Stimulated activated CD4-positive, alpha-beta T cell treated with anti-CD3 and anti-CD28 coated beads, Interleukin-15, amount 100 ng/mL, for 48 hours (primary cell): ENCODE measurements at places on chromosomes 7 and 10.

DNA sequence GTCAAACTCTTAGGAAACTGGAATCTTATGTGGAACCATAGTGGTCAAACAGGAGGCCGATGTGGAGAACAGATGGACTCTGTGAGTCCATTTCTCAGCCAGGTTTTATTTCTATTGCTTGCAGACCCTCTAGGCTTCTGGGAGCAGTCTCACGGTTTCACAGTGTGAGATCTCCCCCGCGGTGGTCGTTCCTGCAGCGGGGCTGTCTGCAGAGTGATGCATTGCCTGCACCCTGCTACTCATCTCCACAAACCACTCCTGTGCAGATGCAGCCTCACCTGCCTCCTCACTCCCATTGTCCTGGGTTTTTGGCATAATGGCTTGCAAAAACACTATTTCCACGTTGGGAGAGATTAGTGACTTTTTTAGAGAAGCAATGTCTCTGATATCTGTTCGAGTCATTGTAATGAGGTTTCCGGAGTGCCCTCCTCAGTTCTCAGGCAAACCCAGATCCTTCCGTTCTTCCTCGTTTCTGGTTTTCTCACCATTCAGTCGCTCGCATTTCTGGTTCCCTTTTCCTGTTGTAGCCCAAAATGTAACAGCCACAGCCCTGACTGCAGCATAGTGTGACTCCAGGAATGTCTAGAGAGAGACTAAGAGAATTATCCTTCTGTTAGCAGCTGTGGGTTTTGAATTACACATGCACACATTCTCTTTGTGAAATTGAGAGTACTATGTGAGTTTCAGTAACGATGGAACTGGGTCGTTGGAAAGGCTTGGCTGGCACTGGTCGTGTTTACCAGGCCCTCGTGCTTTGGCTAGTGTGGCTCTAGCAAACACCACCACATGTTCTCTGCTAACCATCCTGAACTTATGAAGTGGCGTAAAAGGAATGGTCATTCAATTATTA, 30.2 kb downstream of the ACADSB start:
- DNase-seq, result no peak

GRCh38 chr10:91520661-91521060, 110.5 kb downstream of the HECTD2 start:
- DNase-seq, result no peak

GRCh38 chr10:94193466-94193924, 169.2 kb downstream of the NOC3L start:
- DNase-seq, result no peak

DNA sequence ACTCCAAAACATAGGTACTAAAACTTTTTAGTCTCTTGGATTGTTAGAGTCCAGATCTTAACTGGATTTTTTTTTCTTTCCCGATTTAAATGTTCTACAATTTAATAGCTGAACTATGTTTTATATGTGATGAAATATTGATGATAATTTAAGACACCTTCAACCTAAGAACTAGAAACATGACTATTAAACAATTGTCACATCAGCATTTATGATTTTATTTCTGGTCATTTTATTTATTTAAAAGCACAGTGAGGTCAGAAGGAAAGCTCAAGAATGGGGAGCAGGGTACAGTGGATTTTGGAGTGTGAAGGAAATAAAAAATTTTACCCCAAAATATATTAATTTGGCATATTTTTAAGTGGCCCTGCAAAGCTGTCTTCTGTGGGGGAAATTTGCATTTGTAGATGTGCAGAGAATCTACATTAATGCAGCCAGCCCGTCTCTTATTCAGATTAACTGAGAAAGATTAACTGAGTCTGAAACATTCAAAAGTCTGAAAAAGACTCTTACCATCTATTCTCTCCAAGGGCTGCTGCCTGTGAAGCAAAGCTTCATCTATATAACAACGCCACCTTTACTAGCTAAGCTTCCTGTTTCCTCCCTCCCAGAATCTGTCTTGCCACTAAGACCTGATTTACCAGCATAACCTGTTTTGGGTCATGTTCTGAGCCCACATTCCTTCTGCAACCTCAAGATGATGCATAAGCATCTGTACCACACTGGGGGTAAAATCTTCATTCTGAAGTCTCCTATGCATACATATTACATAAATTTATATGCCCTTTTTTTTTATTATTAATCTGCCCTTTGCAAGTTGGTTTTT, 86.4 kb downstream of the TMEM106B start:
- DNase-seq, result no peak

GRCh38 chr10:124671486-124672075, 72.6 kb downstream of the FAM53B start:
- DNase-seq, result no peak

DNA sequence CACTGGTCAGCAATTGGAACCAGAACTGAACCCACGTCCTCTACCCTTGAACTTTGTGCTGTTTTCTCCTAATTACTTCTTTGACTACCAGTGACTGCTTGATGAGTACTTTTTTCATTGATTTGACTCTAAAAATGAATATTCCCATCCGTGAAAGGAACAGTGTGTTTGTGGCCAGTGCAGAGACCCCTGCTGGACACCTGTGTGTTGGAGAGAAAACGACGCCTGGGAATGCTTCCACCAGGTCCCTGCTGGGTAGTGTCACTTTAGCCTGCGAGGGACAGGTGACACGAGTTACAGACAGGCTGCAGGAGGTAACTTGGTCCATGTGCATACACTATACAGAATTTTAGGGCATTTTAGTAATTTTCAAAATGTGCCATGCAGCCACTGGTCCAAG, 6.8 kb upstream of the GJD4 start:
- no peak for DNase-seq

GRCh38 chr7:104604706-104605105, 276.3 kb downstream of the LHFPL3 start:
- DNase-seq, result no peak

- DNase-seq, result no peak
Measured at GRCh38 chr10:5860066-5860465, 29.6 kb downstream of the ANKRD16 start.

- DNase-seq, result no peak
Measured at GRCh38 chr7:1123715-1124114, 35.8 kb downstream of the GPER1 start.

DNA sequence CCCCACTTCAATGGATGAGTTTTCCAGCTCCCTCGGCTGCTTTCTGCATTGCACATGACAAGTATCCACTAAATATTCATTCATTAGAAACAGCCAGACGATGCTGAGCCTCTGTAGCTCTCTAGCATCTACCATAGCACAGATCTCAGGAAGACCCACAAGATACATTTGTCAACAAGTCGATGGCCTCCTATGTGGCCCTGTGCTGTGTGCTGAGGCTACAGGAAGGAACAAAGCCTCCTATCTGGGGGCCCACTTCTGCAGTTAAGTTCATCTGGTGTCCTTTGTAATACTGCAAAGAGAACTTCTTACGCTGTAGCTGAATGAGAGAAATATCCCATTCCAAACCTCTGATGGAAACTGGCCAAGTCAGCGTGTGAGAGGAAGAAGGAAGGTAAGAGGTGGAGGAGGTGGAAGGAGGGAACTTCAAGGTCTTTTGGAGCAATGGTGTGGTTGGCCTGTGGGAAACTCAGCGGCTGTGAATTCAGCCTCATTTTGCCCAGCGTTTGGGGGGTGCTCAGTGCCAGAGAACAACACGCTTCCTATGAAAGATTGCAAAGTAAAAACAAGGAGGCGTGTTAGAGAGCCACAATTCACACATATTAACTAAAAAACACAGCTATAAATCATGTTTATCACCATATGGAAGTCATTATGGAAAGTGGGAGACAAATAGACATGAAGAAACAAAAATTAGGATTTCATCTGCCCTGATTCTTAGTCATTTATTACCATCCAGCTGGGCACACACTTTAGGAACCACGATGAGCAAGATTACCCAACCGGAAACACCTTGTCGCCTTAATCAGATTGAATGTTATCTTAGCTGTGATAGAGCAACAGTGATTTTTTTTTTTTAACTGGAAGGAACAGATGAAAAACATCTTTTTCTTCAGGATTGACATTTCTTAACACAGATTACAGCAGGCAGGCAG, 62.2 kb upstream of the USP6NL start:
- no peak for DNase-seq

GRCh38 chr7:13072014-13072413, 384.6 kb downstream of the ARL4A start:
- DNase-seq, result no peak

GRCh38 chr10:132961787-132962622, 19.6 kb upstream of the CFAP46 start:
- peak; percentile 76 for DNase-seq

- no peak for DNase-seq
Measured at GRCh38 chr7:46256870-46257661, 336.0 kb upstream of the IGFBP3 start.

DNA sequence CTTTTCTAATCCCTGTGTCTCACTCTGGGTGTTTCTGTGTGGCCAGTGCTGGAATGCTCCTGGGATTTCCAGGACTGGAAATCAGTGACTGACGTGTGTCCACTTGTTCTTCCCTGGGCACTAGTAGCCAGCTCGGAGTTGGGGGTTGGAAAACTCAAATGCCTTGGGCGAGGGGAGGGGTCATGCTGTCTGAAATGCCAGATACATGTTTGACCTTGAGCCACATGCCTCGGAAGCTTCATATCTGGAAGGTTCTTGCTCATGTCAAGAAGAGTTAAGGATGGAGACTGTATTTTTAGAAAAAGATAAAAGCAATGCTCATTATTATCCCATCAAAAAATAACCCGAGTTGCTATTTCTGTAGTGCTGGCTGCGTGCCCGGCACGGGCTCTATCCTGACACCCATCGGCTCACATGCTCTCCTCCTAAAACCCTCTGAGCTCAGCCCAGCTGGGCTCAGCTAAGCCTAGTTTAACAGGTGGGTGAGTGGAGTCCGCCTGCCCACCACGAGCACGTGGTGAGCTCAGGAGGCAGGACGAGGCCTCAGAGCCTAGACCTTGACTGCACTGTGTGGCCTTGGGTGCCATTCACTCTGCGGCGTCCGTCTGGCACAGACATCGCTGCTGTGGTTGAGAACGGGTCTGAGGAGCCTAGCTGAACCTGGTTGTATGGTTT, 6.4 kb downstream of the DPYSL4 start:
- DNase-seq, result no peak

DNA sequence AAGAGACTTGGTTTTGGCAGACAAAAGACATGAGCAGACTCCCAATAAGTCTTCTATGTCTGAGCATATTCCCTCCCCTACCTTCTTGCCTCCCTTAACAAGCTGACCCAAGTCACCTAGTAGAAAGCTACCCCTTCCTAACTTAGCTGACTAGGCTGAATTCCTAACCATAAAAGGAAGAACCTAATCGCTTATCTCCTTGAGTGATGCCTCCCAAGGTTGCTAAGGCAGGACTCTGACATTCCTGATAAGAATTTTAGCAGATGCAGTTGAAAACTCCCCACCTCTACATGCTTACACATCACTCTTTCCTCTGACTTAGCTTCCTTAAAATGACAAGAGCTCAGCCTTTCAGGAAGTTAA, 704.7 kb upstream of the MBL2 start:
- no peak for DNase-seq

DNA sequence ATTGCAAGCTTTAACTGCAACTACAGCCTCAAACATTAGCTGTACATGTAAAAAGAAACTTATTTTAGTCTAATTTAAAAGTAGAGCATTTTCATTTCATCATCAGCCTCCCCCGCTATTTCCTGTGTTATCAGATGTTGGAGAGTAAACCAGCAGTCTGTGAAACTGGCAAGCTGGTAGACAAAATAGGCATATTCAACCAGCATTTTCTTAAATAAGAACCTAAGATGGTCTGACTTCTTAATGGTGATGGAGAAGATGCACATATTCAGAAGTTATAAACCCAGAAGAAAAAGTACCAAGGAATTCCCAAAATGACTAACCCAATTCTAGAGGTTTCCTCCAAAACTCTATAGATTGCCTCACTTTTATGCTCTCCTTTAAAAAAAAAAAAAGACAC, 24.9 kb downstream of the PIK3AP1 start:
- no peak for DNase-seq

DNA sequence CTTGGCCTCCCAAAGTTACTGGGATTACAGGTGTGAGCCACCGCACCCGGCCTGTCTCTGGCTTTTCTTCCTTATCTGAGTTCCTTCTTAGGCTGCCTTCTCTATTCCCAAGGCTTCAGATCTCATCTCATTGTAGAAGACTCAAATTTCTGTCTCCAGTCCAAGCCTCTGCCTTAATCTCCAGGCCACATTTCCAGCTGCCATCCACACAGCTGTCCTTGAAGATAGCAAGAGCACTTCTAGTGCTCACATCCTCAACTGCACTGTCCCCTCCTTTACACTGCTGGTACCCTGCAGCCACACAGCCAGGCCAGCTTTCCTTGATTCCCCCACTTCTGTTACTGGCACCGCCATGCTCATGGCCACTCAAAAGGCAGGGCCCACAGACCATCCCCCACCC, 35.6 kb downstream of the POLL start:
- DNase-seq, result no peak

- DNase-seq, result no peak
Measured at GRCh38 chr10:86071758-86072157, 294.8 kb downstream of the GRID1 start.

DNA sequence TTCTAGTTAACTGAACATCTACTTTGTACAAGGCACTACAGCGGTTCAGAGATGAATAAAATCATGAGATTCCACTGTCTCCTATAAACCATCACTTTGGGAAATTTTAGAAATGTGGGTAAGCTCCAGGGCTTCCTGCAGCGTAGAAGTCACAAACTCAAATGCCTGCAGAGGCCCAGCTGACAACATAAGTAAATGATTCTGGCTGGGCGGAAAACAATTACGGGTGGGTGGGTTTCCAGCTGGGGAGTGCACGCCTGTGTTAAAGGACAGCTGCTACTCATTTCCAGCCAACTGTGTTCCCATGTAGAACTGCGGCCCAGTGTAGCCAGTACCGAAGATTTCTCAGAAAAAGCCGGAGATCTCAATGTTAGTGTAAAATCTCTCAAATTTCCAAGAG, 69.5 kb upstream of the ATRNL1 start:
- no peak for DNase-seq

DNA sequence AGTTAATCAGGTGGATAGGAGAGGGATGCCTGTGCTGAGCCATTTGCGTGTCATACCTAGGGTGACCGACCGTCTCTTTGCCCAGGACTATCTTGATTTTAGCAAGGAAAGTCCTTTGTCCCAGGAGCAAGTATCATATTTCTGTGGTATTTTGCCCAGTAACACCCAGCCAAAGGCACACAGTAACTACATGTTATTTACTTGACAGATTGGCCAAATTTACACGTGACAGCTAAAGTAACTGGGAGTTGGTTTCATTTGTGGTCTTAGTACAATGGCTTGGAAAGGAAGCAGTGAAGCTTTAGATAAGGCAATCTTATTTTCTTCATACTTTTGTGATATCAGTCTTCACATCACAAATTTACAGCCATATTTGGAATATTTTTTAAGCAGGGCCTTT, 142.1 kb downstream of the JCAD start:
- no peak for DNase-seq

DNA sequence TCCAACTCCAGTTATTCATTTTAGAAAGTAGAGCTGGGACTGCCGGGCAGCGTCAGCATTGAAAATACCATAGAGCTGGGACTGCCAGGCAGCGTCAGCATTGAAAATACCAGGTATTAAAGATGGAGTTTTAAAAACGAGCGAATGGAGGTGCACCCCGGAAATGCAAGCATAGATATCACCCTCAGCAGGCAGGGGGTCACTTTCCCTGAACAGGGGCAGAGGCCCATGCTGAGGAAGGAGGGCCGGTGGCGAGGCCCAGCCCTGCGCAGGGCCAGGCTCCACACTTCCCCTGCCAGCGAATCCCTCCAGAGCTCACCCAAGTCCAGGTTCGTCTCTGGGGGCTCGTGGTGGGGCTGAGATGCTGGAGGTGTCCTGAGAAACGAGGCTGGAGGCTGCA, 84.8 kb upstream of the DIP2C start:
- DNase-seq, result no peak

- DNase-seq, result no peak
Measured at GRCh38 chr7:63065684-63066083, 933.0 kb upstream of the ZNF722 start.
